ENCODE measurements at places on chromosomes 3 and 15.

- no peaks in the 10 kb centered on the region for H3K27me3 ChIP-seq
- no peak overlapping the region for H3K4me3 ChIP-seq
- H3K4me1 ChIP-seq, result peaks cover 27% of the 10 kb centered on the region
- no peaks in the 10 kb centered on the region for H3K36me3 ChIP-seq
- no peak overlapping the region for H3K27ac ChIP-seq
These were observed 25.4 kb upstream of the MBNL1 start for GRCh38 chr3:152243301-152243711.

DNA sequence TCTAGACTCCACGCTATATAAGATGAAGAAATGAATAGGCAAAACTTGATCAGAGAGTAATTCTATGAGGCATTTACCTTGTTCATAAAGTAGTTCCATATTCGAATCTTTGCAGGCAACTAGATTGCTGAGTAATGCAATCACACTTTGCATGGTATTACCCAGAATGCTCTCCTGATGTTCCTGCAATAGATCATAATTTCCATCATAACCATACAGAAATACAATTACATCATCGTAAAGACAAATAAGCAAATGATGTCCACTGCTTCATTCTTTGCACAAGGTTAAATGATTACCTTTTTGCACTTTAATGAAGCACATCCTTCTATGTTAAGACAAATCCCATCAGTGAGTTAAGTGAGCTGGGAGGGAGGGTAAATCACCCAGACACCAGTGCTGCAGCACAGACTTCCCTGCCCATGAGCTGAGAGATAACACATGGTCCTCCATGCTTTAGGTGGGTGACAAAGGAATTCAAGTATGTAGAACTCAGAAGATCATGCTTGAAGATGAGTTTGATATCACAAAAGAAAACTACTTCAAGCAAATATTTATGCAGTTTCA, 366.7 kb downstream of the CTNNB1 start:
- H3K4me3 ChIP-seq, result no peak overlapping the region
- H3K27me3 ChIP-seq, result peaks cover 6% of the 10 kb centered on the region
- no peaks in the 10 kb centered on the region for H3K36me3 ChIP-seq
- no peaks in the 10 kb centered on the region for H3K4me1 ChIP-seq

GRCh38 chr3:133575086-133575485, 1.6 kb downstream of the CDV3 start:
- peaks cover 2% of the 10 kb centered on the region for H3K27me3 ChIP-seq
- peak overlapping the region; percentile 84 for H3K27ac ChIP-seq
- H3K36me3 ChIP-seq, result peaks cover 37% of the 10 kb centered on the region
- DNase-seq, result no peak
- H3K4me3 ChIP-seq, result peak overlapping the region; percentile 95

- H3K4me3 ChIP-seq, result peak overlapping the region; percentile 100
- peaks cover 2% of the 10 kb centered on the region for H3K27me3 ChIP-seq
- peak; percentile 66 for DNase-seq
- H3K4me1 ChIP-seq, result peaks cover 59% of the 10 kb centered on the region
These were observed 2.4 kb downstream of the MB21D2 start for GRCh38 chr3:192915304-192915703.

GRCh38 chr15:59378855-59379254, 6.2 kb upstream of the MYO1E start:
- H3K27me3 ChIP-seq, result peaks cover 2% of the 10 kb centered on the region
- no peak for DNase-seq
- no peaks in the 10 kb centered on the region for H3K36me3 ChIP-seq
- no peak overlapping the region for H3K27ac ChIP-seq

All from HFFc6 (cell line).